ENCODE measurements at places on chromosomes 6 and 20. TPM values are rescaled to one million over a fixed set of nuclear protein-coding genes. Genes with fewer than 3 reads are reported as not detected.

The TCF15 gene
- total RNA-seq, result 0.37 TPM

The SLC22A3 gene
- 36.0 TPM for total RNA-seq

The ZNF334 gene
- total RNA-seq, result 7.7 TPM

The RHAG gene
- 0.52 TPM for total RNA-seq

The ENPP3 gene
- total RNA-seq, result 1.6 TPM

The CLVS2 gene
- total RNA-seq, result 0.06 TPM

The EYA4 gene
- 0.17 TPM for total RNA-seq

The FNDC11 gene
- 1.4 TPM for total RNA-seq

The TGM3 gene
- 1.4 TPM for total RNA-seq

The PTK7 gene
- 30.0 TPM for total RNA-seq

The FOXQ1 gene
- 11.5 TPM for total RNA-seq
